ENCODE measurements at places on chromosomes 1 and 21. TPM values are rescaled to one million over a fixed set of nuclear protein-coding genes. Genes with fewer than 3 reads are reported as not detected.

PLD5 gene
- total RNA-seq = 1.4 TPM

FRRS1 gene
- 13.4 TPM for total RNA-seq

TCHHL1 gene
- not detected for total RNA-seq

CAPN9 gene
- 0.29 TPM for total RNA-seq

SRGAP2 gene
- total RNA-seq = 110 TPM

PLPPR4 gene
- 2.2 TPM for total RNA-seq

ORC1 gene
- 4.0 TPM for total RNA-seq

NECTIN4 gene
- total RNA-seq = 6.3 TPM

PTAFR gene
- 4.8 TPM for total RNA-seq

CTH gene
- total RNA-seq = 8.9 TPM

FCRL5 gene
- 0.23 TPM for total RNA-seq

TMPRSS15 gene
- 0.06 TPM for total RNA-seq

CRP gene
- not detected for total RNA-seq

SLC2A5 gene
- 7.5 TPM for total RNA-seq

LCE2B gene
- total RNA-seq = not detected

PM20D1 gene
- total RNA-seq = 0.82 TPM

PLEKHO1 gene
- 44.3 TPM for total RNA-seq

KCNJ6 gene
- 0.47 TPM for total RNA-seq

HMGCS2 gene
- total RNA-seq = 36.5 TPM

GBP7 gene
- not detected for total RNA-seq

RGS13 gene
- total RNA-seq = not detected
